Iris pigment epithelial cell (primary cell): ENCODE measurements at places on chromosomes 1 and 21.

DNA sequence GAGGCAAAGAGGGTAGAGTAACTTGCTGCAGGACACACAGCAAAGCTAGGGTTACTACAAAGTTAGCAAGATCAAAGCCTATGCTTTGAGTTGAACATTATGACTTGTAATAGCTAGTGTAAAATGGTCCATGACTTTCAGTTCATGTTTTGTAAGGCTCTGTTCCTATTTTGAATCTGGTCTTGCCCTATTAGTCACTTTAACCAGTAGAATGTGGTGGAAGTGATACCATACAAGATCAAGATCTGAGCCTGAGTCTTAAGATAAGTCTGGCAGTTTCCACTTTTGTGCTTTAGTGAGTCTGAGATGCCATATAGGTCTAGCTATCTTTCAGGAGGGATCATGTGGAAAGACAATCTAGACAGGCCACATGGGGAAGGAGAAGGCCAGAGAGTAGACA lies 282.1 kb upstream of the BRINP3 start:
- no peak for DNase-seq

- DNase-seq = no peak
Observed at GRCh38 chr1:11479375-11479979, 522 bp downstream of the DISP3 start.

DNA sequence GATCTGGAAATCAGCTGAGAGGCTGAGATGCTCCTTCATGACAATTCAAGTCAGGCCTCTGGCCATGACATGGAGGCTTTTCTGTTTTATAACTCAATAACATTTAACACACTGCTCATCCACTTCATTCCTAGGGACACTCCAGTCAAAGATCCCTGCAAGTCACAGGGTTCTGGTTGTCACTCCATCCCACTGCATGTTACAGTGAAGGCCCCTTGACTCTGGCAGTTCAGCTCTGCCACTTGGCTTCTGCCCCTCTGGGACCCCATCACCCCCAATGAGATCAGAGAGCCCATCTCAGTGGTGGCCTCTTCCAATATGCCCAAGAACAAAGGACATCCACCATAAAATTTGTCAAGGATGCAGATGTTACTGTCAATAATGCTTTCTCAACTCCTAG lies 10.0 kb upstream of the FAM110D start:
- no peak for DNase-seq

GRCh38 chr1:79875187-79875586 lies 868.7 kb upstream of the ADGRL4 start:
- DNase-seq = no peak

- no peak for DNase-seq
Observed at GRCh38 chr1:18640228-18641004, 9.8 kb downstream of the PAX7 start.

DNA sequence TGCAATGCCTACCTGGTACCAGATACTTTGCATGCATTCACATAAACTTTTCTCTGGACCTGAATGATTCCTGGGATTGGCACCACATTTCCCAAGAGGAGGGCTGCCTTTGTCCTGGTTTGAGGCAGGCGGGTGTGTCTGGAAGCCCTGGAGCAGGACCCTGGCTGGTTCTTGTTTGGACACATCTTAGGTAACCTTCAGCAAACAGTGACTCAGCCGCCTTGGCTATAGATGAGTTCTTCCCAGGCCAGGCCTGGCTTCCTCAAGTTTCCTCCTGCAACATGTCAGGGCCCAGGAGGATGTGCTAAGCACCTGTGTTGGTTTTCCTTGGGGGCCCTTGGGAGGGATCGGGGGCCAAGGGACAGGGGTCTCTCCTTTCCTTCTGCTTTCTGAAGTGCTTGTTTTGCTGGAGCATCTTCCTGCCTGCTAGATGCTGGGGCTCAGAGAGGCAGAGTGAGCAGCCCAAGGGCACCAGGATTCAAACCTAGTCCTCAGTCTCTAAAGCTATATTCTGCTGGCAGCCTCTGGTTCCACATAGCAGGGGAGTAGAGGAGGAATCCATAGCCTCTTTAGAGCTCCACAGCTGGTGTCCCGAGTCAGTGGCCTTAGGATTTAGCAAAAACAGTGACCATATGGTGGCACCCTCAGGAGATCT lies 38.2 kb downstream of the PAX7 start:
- peak; percentile 5 for DNase-seq

DNA sequence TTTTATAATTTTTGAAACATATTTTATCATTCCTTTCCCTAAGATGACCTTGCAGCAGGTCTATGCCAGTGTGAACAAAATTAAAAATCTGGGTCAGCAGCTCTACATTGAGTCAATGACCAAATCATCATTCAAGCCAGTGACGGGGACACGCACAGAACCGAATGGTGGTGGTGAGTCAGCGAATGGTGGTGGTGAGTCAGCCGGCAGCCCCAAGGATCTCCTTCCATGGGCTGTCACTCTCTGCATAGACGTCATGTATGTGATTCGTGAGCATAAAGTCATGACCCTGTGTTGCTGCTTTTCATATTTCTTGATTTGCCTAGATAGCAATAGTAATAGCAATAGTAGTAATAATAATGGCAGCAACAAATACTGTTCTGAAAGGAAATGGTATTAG lies 26.3 kb downstream of the PER3 start:
- DNase-seq = peak; percentile 97

- DNase-seq = no peak
Observed at GRCh38 chr1:71019233-71019969, 28.2 kb downstream of the PTGER3 start.

GRCh38 chr1:22978299-22978698 lies 5.6 kb upstream of the LACTBL1 start:
- DNase-seq = peak; percentile 59

DNA sequence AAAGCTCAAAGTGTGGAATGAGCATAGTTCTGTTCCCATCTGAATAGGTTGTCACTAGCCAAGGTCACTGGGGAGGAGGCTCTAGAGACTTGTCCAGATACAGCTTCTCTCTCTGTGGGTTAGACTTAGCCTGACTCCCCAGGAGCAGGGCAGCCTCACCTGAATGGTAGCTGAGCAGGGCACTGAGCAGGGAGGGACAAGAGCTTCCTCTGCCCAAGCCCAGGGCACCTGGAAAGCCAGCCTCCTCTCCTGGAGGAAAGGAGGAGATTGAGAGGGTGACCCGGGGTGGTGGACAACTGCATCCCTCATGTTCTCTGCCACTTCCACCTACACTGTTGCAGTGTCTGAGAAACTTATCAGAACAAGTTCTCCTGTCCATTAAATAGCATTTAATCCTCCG lies 59.0 kb upstream of the F3 start:
- DNase-seq = no peak

DNA sequence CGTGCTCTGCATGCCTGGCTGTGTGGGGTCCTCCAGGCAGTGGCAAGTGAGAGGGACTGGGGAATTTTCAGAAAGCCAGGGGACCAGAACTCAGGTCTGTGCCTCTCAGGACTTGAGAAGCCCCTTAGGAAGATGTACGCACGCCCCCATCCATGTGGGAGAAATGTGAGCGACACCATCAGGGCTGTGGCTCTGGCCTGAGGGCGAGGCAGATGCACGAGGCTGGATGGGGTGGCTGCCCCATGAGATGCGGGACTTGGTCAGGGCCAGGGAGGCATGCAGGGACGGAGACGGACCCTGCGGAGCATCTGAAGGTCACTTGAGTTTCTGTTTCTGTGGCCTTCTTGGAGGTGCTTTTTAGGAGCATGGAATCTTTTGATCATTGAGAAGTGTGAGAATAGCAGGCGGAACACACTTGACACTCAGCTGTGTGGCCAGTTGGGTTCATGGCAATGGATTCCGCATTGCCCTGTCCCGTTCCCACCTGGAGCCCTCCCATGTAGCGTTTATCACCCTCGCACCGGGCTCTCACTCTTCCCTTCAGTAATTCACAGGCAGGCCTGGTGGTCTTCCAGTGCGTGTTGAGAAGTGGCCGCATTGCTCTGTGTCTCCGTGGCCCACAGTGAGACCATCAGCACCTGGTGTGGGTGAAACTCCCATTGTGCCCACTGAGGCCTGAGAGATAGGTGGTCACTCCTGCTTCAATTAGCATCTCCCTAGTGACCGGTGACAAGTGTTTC lies 30.7 kb upstream of the ACTRT2 start:
- DNase-seq = no peak

DNA sequence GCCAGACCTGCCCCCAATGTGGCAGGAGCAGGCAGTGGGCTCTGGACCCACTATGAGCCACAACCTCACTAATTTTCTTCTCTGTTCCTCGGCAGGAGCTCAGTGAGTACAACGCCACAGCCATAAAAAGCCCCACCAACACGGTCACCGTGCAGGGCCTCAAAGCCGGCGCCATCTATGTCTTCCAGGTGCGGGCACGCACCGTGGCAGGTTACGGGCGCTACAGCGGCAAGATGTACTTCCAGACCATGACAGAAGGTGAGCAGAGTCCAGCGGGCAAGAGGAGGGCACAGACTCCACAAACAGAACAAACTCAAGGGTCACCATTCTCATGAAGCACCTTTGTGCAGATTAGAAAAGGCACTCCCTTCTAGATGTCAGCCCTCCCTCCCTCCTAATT lies 79.9 kb downstream of the LACTBL1 start:
- DNase-seq = no peak

GRCh38 chr1:229102741-229103391 lies 168.0 kb upstream of the RAB4A start:
- DNase-seq = no peak

DNA sequence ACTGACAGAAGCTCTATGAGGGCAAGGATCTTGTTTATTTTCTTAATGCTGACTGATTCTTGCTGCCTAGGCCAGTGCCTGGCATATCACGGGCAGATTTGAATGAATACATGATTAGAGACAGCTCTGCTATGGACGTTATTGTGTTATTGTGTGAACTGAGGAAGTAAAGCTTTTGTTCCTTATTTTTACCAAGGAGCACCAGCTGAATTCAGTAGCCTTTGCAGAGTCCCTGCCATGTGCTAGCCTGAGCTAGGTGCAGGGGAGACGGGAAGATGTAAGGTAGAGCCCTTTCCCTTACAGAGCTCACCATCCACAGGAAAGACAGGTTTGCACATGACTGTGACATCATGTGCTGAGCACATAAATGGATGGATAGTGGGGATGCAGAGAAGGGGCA lies 36.0 kb upstream of the SCMH1 start:
- no peak for DNase-seq

DNA sequence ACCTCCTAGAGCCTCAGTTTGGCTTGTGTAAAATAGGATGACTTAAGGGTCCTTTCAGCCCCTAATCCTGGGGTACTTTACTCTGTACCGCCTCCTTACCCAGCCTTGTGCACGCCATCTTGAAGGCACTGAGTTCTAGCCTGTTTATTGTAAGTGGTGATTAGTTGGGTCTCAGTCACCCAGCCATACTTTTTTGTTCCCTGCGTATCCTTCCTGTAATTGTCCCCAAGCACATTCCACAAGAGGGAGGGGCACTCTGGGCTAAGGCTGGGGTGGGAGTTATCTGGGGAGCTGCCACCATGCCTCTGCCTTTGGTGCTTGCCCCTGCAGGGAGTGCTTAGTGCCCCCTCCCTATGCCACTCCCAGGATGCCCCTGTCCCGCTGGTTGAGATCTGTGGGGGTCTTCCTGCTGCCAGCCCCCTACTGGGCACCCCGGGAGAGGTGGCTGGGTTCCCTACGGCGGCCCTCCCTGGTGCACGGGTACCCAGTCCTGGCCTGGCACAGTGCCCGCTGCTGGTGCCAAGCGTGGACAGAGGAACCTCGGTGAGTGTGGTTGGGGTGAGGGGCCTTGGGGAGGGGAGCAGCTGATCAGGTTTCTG lies 856 bp downstream of the FDPS start:
- DNase-seq = no peak

DNA sequence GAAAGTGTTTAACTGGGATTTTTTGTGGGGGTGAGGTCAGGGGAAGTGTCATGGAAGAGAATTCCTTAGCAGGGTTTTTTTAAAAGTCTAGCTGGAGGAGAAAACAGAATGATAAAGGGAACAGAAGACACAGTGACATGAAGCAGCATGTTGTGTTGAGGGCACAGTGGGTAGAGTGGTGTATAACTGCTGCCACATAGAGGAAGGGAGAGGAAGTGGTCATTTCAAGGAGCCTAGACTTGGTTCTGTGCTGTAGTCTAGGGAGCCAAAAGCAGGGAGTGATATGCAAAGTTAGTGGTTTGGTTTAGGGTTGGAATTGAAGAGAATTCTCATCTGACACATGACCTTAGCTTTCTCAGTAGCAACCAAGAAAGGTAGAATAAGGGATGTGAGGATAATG lies 10.2 kb downstream of the EEIG2 start:
- peak; percentile 35 for DNase-seq

DNA sequence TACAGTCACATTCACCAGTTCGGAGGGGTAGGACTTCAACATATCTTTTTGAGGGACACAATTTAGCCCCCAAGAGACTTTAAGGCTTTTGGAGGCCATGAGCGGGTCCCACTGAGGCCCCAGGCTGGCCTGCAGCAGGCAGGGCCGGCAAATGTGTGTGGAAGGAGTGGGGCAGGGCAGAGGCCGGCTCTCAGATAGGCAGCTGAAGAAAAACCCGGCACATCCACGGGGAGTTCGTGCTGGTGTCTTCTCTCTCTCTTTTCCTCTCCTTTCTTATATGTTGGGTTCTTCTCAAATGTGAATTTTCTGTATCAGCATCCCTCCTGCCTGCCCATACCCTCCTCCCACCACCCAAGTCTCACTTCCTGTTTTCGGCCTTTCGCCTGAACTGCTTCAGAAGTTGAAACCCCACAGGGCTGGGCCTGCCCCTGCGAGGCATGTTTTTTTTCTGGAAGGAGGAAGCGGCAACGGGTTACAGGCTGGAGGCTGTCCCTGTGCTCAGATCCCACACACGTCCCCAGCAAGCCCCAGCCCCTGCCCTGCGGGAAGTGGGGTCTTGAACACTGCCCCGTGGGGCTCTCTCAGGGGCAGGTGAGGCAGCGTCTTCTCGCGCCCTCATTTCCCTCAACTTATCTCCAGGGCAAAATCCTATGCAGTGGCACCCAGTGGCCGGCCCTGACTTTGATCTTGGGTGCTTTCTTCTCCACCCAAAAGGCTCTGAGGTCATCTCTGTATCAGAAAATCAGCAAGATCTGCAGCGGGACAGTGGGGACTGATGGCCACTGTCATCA lies 9.7 kb upstream of the UMODL1 start:
- no peak for DNase-seq

DNA sequence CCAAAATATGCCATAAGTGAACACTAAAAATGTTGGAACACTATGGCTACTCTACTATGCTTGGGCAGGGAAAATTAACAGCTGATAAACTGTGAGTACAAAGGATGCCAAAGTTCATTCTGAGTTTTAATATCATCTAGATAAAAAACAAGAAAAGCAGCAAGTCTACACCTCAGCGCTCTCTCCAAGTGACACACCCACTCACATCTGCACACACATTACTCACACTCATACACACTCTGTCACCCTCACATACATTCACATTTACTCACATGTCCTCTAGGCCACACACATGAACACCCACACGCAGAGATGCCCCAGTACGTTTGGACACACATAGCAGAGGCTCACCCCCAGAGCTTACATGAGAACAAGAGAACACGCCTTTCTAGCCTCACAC lies 87.3 kb upstream of the RAB4A start:
- no peak for DNase-seq

GRCh38 chr1:66532798-66533783 lies 862 bp upstream of the SGIP1 start:
- peak; percentile 91 for DNase-seq
